Stimulated activated CD4-positive, alpha-beta T cell treated with anti-CD3 and anti-CD28 coated beads, Interleukin-1b, Interleukin-23, amount 100 ng/mL, for 4 hours (primary cell): ENCODE measurements at places on chromosomes 6 and 20.

- DNase-seq, result no peak
These were observed 711.3 kb upstream of the GJE1 start for GRCh38 chr6:141421378-141421777.

DNA sequence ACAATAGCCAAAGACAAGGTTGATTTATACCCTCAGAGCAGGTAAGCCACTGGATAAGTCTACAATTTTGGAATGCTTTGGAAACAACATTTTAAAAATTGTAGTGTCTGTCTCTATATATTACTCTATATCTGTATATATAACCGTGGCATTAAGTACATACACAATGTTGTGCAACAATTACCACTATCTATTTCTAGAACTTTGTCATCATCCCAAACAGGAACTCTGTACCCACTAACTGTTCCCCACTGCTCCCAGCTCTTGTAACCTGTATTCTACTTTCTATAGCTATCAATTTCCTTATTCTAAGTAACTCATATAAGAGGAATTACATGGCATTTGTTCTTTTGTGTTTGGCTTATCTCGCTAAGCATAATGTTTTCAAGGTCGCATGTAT is 78.2 kb upstream of the ASCC3 start:
- no peak for DNase-seq

GRCh38 chr6:34390531-34391472 is 1.7 kb downstream of the NUDT3 start:
- no peak for DNase-seq

DNA sequence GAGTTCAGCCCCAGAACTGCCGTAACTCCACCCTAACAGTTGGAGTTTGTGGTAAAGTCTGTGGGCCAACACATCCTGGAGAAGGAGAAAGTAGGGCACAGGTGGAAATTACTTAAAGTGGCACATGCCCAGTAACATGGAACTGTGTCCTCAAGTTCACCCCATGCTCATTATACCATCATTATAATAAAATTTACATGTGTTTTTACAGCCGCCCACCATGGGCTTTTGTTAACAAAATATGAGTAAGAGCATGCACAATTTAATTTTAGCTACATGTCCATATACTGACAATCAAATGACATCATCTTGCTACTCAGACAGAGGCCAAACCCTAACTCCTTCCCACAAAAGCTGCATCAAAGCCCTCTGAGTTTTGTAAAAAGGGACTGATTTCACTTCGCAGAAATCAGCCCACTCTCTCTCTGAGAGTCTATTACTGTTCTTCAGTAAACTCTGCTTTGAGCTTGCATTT is 17.3 kb upstream of the ELOVL4 start:
- no peak for DNase-seq

DNA sequence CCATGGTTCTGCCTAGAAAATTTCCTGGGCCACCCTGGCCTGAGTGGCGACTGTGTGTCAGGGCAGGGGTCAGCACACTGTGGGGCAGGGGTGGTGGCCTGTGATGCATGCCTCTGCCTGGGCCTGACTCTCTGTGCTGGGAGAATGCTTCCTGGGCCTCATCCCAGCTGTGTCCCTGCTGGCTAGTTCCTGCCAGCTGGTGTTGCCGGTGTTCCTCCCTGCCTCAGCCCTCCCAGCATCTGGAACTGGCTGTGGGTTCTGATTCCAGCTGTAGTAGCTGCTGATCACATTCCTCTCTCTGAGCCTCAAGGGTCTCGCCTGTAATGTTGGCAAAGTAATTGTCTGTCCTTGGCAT is 101.5 kb downstream of the SYCP2 start:
- no peak for DNase-seq

DNA sequence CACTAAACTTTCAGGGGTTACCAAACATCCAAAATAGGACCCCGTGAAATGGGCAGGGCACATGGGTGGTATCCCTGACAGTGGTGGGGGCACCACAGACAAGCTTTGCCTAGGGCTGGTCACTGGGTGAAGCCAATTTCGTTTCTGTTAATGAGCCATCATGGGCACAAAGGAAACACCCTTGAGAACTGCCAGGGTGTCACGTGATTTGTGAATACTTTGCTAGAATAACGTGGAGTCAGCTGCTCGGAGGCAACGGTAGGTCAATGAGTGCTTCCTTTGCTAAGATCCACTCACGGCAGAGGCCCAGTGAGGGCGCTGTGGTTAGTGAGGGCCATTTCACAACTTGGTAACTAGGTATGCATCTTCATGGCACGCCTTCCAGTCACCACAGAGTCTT is 87.7 kb upstream of the AGPAT4 start:
- DNase-seq, result no peak

GRCh38 chr6:106305740-106306139 is 19.8 kb downstream of the ATG5 start:
- no peak for DNase-seq

DNA sequence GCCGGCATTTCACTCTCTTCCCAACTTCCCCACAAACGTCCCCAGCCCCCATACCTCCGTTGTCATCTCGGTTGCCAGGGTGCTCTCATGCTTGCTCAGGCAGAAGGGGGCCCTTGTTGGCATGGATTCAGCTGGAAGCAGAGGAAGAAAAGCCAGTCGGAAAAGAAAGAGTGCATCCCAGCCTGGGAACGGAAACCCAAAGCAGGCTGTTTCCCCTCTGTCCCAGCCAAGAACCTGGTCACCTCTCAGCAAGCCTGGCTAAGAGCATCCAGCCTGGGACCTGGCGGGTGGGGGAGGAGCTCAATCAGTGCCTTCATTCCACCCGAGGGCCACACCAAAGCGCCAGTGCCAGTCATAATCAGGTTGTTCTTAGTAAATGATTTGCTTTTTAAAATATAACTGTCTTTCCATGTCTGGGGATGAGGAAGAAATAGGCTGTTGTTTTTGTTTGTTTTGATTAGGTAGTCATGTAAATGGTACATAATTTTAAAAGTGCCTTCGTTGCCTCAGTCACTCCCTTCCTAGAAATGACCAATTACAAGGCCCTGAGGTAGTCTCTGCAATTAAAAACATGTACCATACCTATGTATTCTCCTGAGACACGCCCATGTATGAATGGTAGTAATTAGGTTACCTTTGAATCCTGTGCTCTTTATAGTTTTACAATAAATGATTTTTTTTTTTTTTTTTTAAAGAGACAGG is 21.1 kb downstream of the CHMP4B start:
- DNase-seq, result no peak

GRCh38 chr6:141963543-141964295 is 169.0 kb upstream of the GJE1 start:
- no peak for DNase-seq

DNA sequence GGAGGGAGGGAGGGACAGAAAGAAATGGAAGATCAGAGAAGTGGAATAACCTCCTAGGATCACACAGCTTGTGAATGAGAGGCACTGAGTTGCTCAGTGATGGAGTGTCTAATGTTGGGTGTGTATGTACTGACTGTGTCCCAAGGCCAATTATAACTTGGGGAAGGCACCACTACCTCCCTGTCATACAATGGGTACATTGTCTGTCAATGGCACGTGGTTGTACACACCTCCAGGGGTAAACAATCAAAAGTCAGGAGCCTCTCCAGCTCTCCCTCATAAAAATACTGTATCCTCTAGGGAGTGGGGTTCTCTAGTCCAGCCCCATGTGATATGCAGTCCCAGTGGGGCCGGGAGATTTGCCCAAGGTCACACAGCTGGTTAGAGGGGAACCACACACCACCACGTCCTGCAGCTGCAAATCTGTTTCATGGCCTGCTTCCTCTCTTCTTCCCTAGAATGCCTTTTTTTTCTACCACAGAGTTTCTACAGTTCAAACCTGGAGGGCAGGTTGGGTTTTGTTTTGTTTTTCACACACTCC is 112.5 kb downstream of the SNX5 start:
- DNase-seq, result no peak

DNA sequence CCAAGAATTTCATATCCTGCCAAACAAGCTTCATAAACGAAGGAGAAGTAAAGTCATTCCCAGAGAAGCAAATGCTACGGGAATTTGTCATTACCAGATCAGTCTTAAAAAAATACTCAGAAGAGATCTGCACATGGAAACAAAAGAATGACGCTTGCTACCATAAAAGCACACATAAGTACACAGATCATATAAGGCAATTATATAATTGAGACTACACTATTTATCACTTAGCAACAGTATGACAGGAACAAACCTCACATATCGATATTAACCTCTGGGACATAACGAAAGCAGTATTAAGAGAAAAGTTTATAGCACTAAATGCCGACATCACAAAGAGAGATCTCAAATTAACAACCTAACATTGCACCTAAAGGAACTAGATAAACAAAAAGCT is 67.6 kb upstream of the TMEM200A start:
- no peak for DNase-seq

DNA sequence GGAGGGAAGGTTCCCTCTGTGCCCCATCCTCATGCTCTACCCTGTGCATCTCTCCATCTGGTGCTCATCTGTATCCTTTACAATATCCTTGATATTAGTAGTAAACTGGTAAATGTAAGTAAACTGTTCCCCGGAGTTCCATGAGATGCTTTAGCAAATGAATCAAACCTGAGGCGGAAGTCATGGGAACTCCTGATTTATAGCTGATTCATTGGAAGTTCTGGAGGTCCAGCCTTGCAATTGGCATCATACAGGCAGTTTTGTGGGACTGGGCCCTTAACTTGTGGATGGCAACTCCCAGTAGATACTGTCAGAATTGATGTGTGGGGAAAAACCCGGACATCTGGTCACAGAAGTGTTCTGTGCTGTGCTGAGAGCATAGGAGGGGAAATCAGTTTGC is 11.2 kb upstream of the SLC22A2 start:
- no peak for DNase-seq

DNA sequence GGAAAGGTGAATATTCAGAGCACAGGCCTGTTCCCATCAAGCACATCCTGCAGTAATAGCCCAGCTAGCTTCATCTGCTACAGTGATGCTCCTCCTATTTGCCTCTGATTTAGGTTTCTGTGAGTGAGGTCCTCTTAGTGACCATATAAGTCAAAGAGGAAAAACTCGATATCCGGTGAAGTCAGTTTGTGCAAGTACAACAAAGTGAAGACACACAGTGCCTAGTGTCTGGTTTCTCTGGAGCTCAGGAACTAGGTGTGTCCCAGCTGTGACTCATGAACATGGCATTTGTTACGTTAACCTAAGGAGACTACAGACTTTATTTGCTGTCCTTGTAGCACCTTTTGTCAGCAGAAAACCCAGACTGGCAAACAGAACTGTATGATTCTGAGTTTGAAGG is 33.9 kb downstream of the EDN1 start:
- DNase-seq, result no peak

DNA sequence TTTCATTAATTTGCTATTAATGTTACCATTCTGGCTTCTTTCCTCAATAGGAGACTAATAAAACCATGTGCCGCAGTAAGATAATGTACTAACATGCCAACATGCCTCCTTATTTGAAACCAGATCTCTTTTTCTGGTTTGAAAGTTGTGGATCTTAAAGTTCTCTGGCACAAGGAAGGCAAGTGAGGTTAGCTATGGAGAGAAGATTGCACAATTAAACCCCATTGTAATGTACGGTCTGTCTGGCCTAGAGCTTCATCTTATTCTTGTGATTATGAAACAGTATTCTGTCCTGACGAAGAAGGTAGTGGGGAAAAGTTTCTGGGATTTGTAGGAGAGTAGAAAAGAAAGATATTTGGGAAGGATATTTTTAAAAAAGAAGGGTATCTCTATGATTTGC is 68.4 kb downstream of the EYA4 start:
- DNase-seq, result no peak

DNA sequence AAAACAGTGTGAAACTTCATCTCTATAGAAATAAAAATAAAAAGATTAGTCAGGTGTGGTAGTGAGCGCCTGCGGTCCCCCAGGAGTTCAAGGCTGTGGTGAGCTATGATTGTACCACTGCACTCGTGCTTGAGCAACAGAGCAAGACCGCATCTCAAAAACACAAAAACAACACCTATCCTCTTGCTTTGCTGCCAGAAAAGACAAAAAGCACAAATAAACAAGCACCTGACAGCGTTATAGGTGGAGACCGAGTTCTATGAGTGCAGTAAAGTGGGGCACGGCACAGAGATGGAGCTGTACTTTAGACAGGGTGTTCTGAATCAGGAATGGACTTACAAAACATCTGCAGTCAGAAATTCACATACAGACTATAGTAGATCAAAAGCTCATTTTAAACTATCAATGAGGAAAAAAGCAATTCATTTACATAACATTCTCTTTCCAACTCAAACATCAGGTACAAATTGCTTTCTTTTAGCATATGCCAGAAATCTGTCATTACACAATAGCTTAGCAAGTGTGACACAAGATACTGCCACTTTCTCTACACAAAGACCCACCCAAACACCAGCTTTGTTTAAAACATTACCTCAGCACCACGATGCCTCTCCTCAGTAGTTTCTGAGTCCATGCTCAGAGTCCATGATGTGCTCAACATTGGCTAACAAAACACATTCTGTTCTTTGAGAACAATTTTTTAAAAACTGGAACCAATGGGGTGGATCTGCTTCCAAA is 10.1 kb downstream of the EZR start:
- no peak for DNase-seq

- DNase-seq, result no peak
These were observed at the start of gene FNDC1 for GRCh38 chr6:159169193-159169555. Gene FNDC1 (plus strand): TSS chr6:159169400. CDS start chr6:159169597, 197 bp downstream.

DNA sequence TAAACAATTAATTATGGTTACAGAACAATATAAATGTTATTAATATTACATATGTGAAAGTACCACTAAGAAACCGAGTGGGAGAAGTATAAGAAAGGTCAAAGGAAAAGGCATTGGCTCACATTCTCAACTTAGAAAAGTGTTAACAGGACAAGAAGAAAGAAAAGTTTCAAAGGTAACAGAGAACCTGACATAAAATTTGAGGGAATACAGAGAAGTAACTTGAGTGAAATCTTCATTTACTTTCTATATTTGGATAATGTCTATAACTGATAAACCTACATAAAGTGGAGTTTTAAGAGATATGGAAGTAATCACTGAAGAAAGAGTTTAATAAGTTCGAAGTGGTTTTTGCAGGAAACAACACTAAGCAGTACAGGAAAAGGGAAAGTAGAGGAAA is 30.1 kb downstream of the REPS1 start:
- DNase-seq, result no peak

- DNase-seq, result no peak
These were observed 180.8 kb upstream of the CHD6 start for GRCh38 chr20:41798930-41799502.

- no peak for DNase-seq
These were observed 85.5 kb downstream of the BMP6 start for GRCh38 chr6:7811441-7811840.

- DNase-seq, result no peak
These were observed 140.4 kb upstream of the COL21A1 start for GRCh38 chr6:56387621-56388414.

- DNase-seq, result no peak
These were observed 49.9 kb downstream of the MUC22 start for GRCh38 chr6:31060145-31060544.

DNA sequence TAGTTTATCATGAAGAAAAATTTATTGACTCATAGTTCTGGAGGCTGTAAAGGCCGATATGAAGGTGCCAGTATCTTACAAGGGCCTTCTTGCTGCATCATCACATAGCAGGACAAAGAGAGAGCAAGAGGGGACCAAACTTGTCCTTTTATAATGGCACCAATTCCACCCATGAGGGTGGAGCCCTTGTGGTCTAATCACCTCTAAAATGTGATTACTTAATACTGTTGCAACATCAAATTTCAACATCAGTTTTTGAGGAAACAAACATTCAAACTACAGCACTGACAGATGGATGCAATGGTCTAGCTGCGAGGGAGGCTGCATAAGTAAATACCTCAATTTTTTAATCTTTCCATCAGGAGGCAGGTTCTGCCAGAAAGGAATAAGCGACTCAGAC is 76.7 kb upstream of the LAMA2 start:
- no peak for DNase-seq
